ENCODE measurements at places on chromosomes 5 and 9.
A peak's percentile ranks its signal among the peaks of the same experiment; 100 is the strongest.

GRCh38 chr5:59354274-59354673 is 539.3 kb downstream of the PDE4D start:
- no peak for DNase-seq

DNA sequence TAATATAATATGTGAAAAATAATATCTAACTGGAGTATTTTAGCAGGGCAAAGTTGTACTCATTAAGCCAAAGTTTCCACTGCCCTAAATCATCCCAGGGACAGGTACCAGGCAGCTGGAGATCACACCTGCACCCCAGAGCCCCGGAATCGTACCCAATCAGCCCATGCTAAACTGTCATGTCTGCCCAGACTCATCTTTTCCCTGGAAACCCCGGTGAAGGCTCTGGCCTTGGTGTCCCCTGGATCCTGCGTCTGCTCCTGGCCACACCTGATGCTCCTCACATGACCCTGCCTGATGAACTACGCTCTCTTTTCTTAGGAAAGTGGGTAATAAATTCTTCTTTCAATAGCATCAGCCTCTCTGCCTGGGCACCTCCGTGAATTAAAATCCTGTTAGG is 15.6 kb upstream of the IRX2 start:
- DNase-seq = no peak

- DNase-seq = peak; percentile 10
These were observed 4.2 kb upstream of the ZNF366 start for GRCh38 chr5:72511366-72511765.

GRCh38 chr9:126108240-126108639 is 218.4 kb upstream of the MVB12B start:
- peak; percentile 16 for DNase-seq

DNA sequence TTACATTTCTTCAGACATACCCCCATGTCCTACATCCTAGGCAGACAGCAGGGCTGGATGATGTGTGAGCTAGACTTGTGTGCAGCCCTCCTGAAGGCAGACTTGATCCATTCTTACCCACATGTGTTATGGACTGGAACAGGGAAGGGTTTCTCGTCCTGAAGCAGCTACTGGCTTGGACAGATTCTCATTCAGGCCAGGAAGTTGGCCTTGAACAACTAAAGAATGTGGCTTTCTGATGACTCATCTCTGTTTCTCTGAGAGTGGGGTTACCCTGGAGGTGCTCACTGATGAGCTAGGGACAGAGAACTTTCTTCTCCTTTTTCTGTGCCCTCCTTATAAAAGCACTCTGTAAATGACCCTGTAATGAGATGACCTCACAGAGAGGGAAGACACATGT is 246.5 kb downstream of the PCSK5 start:
- DNase-seq = no peak

- DNase-seq = no peak
These were observed 34.1 kb downstream of the ELOVL7 start for GRCh38 chr5:60809891-60810425.

- DNase-seq = peak; percentile 36
These were observed 17.0 kb upstream of the TSSK1B start for GRCh38 chr5:113451797-113452196.
